ENCODE measurements at places on chromosomes 3 and 15.

DNA sequence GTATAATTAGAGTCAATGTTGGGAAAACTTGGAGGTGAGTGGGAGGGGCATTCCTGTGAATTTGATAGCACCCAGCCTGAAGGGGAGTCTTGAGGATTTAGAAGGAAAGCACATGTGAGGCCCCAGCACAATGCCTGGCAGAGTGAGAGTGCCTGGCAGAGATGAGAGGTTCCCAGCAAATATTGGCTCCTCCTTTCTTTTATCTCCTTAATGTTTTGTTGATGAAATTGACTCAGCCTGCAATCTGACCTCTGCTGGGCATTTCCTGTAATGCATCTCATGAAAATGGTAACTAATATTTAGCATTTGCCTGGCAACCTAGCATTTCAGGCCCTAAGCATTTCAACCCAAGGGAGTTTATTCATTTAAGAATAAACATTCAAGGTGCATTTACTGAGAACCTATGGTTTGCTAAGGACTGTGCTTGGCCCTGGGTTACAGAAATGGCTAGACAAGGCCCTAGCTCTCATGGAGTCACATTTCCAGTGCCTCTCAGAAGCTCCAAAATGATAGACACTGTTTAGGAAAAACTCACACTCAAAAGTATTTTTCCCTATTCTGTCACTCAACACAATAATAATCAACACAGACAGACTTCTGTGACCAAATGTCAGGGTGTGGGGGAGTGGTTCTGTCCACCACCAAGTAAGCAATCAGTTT is 19.0 kb downstream of the PDHB start:
- DNase-seq, result peak; percentile 15

DNA sequence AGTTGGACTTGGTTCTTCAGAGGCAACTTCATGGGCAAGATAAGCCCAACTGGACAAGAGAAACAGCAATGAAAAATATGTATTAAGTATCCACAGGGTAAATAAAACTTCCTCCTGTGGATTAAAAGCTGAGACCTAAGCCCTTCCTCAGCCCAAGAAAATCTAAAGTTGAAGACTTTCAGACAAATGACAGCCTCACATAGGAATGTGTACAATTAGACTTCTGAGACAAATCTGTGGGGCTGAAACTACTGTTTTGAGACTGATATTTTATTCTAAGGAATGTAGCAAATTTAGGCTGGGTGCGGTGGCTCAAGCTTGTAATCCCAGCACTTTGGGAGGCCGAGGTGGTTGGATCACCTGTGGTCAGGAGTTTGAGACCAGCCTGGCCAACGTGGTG is 74.2 kb upstream of the IL12A start:
- no peak for DNase-seq

DNA sequence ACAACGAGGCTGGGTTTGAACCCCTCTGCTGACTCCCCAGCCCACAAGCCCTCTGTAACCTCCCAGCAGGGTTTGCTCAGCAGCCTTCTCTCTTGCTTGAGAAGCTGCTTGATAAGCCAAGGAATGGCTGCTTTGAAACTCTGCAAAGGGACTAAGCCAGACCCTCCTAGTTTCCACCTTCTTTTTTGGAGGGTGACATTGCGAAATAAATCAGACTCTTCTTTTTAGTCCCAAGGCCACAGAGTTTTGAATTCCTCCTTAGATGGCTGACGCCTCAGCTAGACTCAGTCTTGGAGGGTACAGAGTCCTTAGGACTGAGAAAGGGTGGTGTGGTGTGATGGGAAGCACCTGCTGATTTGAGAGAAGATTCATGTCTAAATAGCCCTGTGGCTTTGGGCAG is 1.2 kb downstream of the TGM4 start:
- no peak for DNase-seq

DNA sequence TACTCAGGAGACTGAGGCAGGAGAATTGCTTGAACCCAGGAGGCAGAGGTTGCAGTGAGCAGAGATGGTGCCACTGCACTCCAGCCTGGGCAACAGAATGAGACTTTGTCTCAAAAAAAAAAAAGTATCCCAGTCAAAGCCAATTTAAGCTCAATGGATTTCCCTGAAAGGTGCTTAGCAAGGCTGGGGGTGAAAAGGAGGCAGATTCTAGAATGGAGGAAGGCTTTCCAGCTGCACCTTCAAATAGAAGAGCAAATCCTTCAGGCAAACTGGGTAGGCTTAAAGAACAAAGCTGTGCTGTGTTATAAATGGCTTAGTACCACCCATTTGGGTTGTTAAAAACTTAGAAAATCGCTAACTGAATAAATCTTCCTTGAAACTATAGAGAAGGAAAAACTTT is 3.0 kb upstream of the IFT57 start:
- DNase-seq, result no peak

- no peak for DNase-seq
These were observed 814.6 kb downstream of the AGBL1 start for GRCh38 chr15:86894269-86894668.

Data from nucleus accumbens (tissue), 56 donors.